RPMI7951 (cell line): ENCODE measurements at places on chromosomes 16 and 17. TPM values are rescaled to one million over a fixed set of nuclear protein-coding genes. Genes with fewer than 3 reads are reported as not detected.

GRCh38 chr17:45104497-45104896 lies 27.8 kb downstream of the PLCD3 start:
- no peak for DNase-seq

DNA sequence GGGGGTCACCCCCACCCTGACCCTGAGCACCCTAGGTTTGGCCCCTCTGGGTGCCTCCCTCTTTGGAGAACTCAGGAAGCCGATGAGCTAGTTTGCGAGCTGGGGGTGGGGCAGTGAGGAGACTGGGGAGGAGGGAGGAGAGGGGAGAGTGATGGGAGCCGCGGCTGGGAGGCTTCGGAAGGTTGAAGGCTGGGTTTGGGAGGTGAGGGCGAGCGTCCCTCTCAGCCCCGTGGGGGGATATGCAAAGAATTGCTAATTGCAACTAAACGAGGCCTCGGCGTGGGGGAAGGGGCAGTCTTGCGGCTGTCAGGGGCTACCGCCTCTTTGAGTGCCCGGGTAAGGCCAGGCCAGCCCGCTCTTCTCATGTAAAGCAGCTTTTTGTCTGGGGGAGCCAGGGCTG lies 17.6 kb upstream of the FZD2 start:
- no peak for DNase-seq

GRCh38 chr17:75681289-75681688 lies 14.2 kb downstream of the SAP30BP start:
- DNase-seq: peak; percentile 64

DNA sequence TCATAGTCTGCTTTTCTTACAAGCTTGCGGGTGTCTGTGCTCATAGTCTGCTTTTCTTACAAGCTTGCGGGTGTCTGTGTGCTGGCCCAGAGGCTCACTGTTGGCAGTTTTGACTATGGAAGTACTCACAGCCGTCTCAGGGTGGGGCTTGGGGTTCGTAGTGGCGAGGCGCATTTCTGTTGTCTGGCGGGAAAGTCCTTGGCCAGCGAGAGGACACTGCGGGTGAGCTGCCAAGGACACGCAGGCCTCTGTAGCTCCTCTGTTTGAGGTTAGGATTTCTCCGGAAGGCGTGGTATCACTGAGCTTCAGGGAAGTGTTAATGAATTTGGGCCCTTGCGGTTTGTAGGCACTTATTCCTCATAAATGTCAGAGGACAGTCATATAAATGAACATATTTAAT lies 13.5 kb downstream of the TBCD start:
- DNase-seq: no peak

DNA sequence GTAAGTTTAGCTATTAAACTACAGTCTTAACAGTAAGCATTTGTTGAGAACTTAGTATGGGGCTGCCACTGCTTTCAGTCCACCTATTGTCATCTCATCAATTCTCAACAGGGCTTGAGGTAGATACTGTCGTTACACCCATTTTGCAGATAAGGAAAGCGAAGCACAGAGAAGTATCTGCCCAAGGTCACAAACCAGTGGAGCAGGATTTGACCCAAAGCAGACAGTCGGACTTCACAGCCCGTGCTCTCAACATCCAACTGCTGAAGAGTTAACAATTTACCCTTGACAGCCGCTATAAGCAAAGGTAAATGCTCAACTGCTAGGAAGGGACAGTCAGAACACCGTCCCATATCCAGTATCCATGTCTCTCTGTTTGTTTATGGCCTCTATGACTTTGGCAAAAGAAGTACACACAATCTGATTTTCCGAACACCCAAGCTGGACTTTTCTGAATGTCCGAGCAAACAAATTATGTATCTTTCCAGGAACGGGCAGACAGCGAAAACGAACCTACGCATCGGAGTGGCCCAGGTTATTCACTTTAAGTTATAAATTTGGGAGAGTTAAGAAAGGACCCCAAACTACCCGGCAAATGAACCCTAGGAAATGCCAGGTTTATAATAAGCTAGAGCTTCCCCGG lies 1.2 kb downstream of the SIAH1 start:
- DNase-seq: peak; percentile 22

DNA sequence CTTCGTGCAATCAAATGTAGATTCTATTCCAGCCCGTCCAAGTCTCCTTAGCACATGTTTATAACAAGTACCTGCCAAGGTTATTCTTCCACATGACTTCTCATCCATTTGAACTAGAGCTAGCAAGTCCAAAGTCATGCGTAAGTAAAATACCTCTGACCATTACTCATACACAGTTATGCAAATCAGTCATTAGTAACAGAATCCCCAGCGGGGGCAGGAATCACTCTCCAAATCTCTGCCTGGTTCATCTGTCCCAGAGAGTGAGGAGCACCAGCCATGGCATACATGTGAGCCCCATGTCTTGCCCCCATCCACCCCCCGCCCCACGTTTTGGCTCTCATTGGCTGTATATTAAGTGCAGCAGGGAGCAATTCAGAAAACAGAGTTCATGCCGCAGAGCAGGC lies 27.7 kb downstream of the SRL start:
- DNase-seq: peak; percentile 72

DNA sequence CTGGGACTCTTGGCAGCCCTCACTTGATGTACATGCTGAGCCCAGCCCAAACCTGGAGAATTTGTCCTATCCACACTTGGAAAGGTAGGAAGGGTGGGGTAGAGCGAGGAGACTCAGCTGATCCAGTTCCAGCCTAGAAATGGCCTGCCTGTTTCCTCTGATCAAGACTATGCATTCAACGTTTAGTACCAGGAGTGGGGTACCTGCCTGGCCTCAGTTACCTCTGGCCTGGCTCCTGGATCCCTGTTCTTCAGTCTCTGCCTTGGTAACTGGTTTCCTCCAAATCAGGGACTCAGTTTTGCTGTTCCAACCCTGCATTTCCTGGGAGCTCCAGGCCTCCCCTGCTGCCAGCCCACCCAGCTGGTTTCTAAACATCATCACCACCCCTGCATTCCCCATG lies 233.5 kb downstream of the GSG1L start:
- DNase-seq: no peak

FBXL19 gene
- 3.7 and 8.1 TPM in 2 replicates for total RNA-seq

DNA sequence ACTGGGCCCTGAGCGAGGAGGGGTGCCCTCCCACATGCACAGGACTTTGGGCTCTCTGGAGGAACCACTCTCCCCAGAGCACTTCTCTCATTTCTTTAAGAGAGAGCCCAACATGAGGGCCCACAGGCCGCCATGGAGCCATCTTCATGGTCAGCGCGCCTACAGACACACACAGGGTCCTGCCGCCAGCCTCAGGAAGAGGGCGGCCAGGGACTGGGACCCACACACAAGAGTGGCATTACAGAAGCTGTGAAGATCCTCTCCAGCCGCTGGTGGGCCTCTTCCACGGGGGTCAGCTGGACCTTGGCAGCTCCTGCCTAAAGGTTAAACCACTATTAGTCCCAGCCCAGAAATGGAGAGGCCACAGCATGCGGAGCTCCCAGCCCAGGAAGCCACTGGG lies 54.5 kb downstream of the MYO18A start:
- DNase-seq: no peak

PIRT gene
- total RNA-seq: not detected in 2 replicates

KRT39 gene
- total RNA-seq: 0.24 TPM in 1 of 2 replicates, not detected in the other

KRT27 gene
- not detected in 2 replicates for total RNA-seq
